ENCODE measurements at places on chromosomes 6 and 20. TPM values are rescaled to one million over a fixed set of nuclear protein-coding genes. Genes with fewer than 3 reads are reported as not detected.

The RPL10A gene
- total RNA-seq: 1,379 TPM

The KIAA0408 gene
- 6.6 TPM for total RNA-seq

The EIF6 gene
- 392 TPM for total RNA-seq

The SOX18 gene
- 2.3 TPM for total RNA-seq

The CITED2 gene
- 23.3 TPM for total RNA-seq

The SLC17A1 gene
- total RNA-seq: not detected

The CLVS2 gene
- total RNA-seq: 0.07 TPM

The EPPIN gene
- total RNA-seq: not detected

The ADGB gene
- total RNA-seq: not detected

The C6orf132 gene
- 1.7 TPM for total RNA-seq

The LAMA5 gene
- 357 TPM for total RNA-seq

The PDYN gene
- total RNA-seq: not detected

The GHRH gene
- not detected for total RNA-seq

The TFAP2D gene
- total RNA-seq: not detected

The BPIFB1 gene
- 0.14 TPM for total RNA-seq

The HEY2 gene
- total RNA-seq: not detected

The LY86 gene
- not detected for total RNA-seq

The MTFR2 gene
- 12.1 TPM for total RNA-seq
